AG04450 (cell line): ENCODE measurements at places on chromosomes 6 and 20. TPM values are rescaled to one million over a fixed set of nuclear protein-coding genes. Genes with fewer than 3 reads are reported as not detected.

TRIM31 gene
- not detected in 2 replicates for polyA plus RNA-seq

MCCD1 gene
- not detected in 2 replicates for polyA plus RNA-seq

XKR7 gene
- not detected in 2 replicates for polyA plus RNA-seq

DNA sequence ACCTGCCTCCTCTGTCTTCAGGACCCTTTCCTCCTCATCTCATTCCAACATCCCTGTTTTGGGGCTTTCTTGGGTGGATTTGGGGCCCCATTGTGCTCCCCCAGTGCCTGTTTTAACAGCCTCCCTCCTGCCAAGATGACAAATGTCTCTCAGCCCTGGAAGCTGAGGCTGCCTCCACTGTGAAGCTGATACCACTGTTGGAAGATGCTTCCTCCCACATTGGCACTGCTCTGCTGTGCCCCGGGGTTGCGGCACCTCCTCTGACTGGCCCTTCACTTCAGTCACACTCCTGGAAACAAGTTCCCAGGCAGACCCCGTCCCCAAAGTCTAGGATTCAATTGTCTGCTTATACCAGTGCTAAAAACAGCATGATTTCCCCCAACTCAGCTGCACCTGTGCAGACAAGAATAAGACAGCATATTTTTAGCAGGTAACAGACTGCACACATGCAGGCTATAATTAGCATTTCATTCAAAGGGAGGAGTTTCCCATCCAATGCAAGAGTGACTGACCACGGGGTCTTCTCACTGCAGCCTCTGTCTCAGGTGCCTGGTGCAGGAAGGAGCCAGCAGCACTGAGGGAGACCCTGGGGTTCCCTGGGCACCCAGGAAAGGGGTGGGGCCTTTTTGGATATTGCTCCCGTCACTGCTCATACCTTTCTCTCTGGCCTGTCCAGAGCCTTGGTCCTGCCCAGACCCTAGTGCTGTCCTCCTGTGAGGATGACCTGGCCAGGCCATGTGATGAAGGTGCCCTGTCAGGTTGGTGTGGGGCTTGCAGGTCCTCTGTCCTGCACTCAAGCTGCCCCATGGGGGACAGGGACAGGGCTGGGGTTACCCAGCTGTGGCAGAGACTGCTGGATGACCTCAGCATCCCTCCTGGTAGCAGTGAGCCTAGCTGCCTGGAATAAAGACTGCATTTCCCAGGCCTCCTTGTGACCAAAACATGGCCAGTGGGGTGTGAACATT is 31.5 kb upstream of the SULF2 start:
- DNase-seq: no peak

DNA sequence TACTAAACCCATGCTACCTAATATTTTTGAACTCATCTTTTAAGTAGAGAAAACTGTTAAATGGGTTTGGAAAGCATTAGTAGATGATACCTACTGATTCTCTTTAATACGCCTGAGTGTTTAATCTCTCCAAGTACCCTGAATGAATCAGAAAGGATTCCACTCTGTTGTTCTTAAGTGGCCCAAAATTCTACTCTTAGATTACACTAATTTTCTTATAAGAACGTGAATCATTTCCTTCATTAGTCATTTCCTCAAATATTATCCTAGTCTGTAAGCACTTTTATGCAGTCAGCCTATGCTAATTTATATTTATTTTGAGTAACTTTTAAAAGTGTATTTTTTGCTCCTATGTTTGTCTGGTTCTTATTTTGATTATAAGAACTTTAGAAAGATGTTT is 380.0 kb downstream of the BTBD9 start:
- no peak for DNase-seq

GRCh38 chr20:41696428-41696827 is 78.3 kb upstream of the CHD6 start:
- DNase-seq: no peak

DNA sequence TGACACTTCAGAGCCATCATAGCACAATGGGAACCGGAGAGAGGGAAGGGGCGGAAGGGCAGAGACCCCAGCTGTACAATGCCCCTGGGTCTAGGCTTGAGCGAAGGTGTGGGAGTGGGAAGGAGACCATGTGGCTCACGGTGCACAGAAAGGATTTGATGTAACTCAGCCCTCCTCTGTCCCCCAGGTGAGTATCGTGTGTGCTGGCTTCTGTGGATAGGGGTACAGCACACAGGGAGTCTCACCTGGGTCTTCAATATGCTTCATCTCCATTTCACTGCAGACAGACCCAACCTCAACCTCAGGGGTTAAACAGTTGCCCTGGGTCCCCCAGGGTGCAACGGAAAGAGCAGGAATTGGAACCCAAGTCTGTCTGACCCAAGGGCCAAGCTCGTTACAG is 122.2 kb downstream of the CDH26 start:
- DNase-seq: no peak

GRCh38 chr20:53934421-53935343 is 135.7 kb downstream of the BCAS1 start:
- no peak for DNase-seq

DNA sequence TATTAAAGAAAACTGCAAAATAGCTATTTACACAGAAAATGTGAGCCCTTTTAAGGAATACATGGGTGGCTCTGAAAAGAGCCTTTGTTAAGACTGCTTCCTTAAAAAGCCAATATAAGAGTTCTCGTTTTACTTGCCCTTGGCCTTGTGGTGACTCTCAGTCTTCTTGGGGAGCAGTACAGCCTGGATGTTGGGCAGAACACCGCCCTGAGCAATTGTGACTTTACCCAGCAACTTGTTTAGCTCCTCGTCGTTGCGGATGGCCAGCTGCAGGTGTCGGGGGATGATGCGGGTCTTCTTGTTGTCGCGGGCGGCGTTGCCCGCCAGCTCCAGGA is 111.5 kb downstream of the HFE start:
- DNase-seq: no peak
